Foreskin keratinocyte (primary cell): ENCODE measurements at places on chromosomes 2 and 18. TPM values are rescaled to one million over a fixed set of nuclear protein-coding genes. Genes with fewer than 3 reads are reported as not detected.

Gene KIF1A
- total RNA-seq, result not detected in 2 replicates

Gene PLCL1
- not detected in 2 replicates for total RNA-seq

Gene RIT2
- not detected in 2 replicates for total RNA-seq

Gene COL3A1
- total RNA-seq, result 0.04 and 0.24 TPM in 2 replicates

Gene CRIM1
- 76.8 and 99.4 TPM in 2 replicates for total RNA-seq

Gene GREB1
- total RNA-seq, result 0.03 and 0.11 TPM in 2 replicates

Gene DOCK10
- 8.7 and 9.8 TPM in 2 replicates for total RNA-seq

Gene ZNF407
- 6.8 and 6.9 TPM in 2 replicates for total RNA-seq

Gene MPP4
- total RNA-seq, result 0.88 and 1.3 TPM in 2 replicates

Gene GPR75
- 1.6 and 2.2 TPM in 2 replicates for total RNA-seq

Gene CYTIP
- total RNA-seq, result not detected in 2 replicates

Gene SERPINB11
- not detected in 2 replicates for total RNA-seq

Gene CIB4
- not detected in 2 replicates for total RNA-seq

Gene CFC1
- total RNA-seq, result not detected in 2 replicates

Gene SERPINB3
- total RNA-seq, result 0.56 and 0.88 TPM in 2 replicates

Gene PPIL3
- total RNA-seq, result 27.4 and 29.0 TPM in 2 replicates

Gene MEP1B
- total RNA-seq, result not detected in 2 replicates

Gene ERICH2
- 1.3 and 2.5 TPM in 2 replicates for total RNA-seq

Gene ZNF396
- total RNA-seq, result 0.42 and 0.44 TPM in 2 replicates

Gene CBLN2
- total RNA-seq, result not detected in 2 replicates

Gene CCNYL1
- 20.8 and 22.5 TPM in 2 replicates for total RNA-seq

Gene FBXO48
- total RNA-seq, result 1.6 TPM in 2 replicates

Gene ARHGAP25
- 17.5 and 19.6 TPM in 2 replicates for total RNA-seq

Gene UBE2F
- 70.5 and 71.9 TPM in 2 replicates for total RNA-seq

Gene UGT1A8
- not detected in 2 replicates for total RNA-seq

Gene TUBB8B
- 0.27 and 0.67 TPM in 2 replicates for total RNA-seq

Gene CHRND
- not detected in 2 replicates for total RNA-seq

Gene TLX2
- 0.10 TPM in 1 of 2 replicates, not detected in the other for total RNA-seq

Gene CYP1B1
- 0.17 and 0.25 TPM in 2 replicates for total RNA-seq

Gene CXCR1
- 0.28 and 0.41 TPM in 2 replicates for total RNA-seq

Gene ST3GAL5
- total RNA-seq, result 30.1 and 36.1 TPM in 2 replicates

Gene REG1B
- total RNA-seq, result not detected in 2 replicates

Gene EML6
- total RNA-seq, result 0.61 and 0.63 TPM in 2 replicates

Gene ZNF2
- 3.8 and 4.1 TPM in 2 replicates for total RNA-seq

Gene CHRNG
- total RNA-seq, result not detected in 2 replicates

Gene ANKRD30BL
- total RNA-seq, result not detected in 2 replicates

Gene TTN
- not detected in 2 replicates for total RNA-seq

Gene NGEF
- 0.11 TPM in 1 of 2 replicates, not detected in the other for total RNA-seq

Gene ASB18
- not detected in 2 replicates for total RNA-seq

Gene LRRTM1
- not detected in 2 replicates for total RNA-seq
